Cortex of kidney (tissue), 1 donor: ENCODE measurements at places on chromosomes 4 and X.

DNA sequence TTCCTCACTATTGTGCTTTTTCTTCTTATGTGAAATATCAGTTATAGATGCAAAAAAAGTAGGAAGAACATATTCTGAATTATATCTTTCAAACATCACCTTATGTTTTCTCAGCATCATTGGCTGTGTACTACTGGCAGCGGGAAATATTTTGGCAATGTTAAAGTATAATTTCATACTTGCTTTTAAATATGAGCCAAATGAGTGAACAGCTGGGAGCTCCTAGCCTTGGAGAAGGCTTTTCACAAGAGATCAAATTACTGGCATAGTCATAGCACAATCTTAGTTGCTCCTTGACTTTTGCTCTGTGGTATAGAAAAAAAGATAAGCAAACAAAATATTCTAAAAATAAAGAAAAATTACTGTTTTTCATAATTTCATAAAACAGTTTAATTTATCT lies 1575.8 kb upstream of the PABPC4L start:
- no peak for DNase-seq

GRCh38 chr4:55314141-55314820 lies 31.8 kb upstream of the SRD5A3 start:
- DNase-seq, result no peak

DNA sequence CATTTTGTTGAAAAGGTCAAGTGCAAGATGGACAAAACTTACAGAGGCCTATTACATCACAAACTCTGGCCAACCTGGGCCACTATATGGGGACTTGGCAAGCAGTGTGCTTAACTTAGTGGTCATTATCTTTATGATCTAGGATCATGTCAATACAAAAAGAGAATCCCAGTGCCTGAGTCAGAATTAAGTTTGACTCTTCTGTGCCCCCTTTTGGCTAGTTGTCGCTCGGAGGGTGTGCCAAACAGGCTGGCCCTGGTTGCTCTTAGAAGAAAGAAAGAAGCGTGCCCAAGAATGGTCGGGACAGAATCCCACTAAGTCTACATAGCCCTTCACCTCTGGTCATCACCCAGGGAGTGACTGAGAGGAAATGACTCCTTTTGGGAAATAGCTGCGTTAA lies 100.1 kb downstream of the EIF4E start:
- DNase-seq, result no peak

DNA sequence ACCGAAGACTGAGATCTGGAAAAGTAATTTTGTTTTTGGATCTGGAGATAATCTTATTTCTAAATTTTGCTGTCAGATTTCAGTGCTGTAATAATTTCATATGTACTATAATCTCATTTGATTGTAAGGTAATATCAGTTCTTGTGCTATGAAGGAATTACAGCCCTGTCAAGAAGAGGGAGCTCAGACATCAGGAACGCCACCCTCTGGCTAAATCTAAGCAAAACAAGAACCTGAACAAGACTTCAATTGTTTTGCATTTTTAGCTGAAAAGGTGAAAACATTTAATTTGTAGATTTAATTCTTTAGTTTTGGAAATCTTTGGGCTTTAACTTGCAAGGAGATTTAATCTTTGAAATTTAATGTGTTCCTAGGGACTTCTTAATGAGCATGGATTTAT lies 525.4 kb upstream of the HS3ST1 start:
- DNase-seq, result no peak

GRCh38 chr4:2269618-2270163 lies 7.8 kb upstream of the MXD4 start:
- no peak for DNase-seq

DNA sequence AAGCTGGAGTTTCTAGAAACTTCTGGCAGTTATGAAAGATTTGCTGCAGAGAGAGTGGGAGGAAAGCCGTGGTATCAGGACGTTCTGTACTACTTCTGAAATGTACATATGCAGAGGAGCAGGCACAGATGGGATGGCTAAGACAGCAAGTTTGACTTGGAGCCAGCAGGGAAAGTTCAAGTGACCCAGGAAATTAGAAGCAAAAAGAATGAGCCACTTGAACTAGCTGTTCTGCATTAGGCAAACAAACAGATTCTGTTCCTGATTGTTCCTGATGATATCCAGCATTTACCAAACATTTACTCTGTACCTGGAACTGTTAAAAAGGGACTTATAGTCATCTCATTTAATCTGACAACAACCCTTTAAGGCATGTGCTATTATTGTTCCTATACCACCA lies 41.4 kb upstream of the CXCL13 start:
- no peak for DNase-seq

DNA sequence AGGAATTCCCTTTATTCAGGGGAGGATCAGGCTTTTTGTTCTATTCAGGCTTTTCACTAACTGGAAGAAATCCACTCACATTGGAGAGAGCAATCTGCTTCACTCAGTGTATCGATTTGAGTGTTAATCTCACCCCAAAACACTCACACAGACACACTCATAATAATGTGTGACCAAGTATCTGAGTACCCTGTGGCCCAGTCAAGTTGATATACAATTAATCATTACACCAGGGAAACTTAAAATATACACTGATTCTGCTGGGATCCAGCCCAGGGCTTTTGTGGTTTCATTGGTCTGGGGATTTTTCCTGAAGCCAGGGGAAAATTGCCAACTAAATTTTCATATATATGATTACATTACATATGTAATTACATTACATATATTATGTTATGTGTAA lies 44.0 kb upstream of the GATB start:
- DNase-seq, result no peak

GRCh38 chrX:9501362-9501761 lies 36.5 kb downstream of the TBL1X start:
- no peak for DNase-seq

- DNase-seq, result no peak
These were observed 63.1 kb upstream of the CITED1 start for GRCh38 chrX:72368796-72369195.

DNA sequence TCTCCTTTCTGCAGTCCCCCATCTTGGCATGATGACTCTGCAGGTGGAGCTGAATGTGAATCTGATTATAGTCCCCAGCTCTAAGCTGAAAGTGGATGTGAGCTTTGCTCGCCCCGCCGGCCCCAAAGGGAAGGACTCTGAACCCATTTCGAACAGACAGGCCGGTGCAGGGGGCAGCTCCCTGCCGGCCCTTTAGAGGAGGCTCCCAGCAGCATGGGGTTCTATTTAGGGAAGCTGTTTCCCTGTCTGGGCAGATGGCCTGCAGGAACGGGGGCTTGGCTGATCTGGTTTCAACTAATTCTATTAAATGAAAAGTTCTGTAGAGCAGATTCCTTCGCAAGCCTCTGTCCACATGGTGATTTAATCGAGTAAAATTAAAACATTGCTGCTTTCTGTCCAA lies 104.8 kb upstream of the MSX1 start:
- DNase-seq, result no peak

DNA sequence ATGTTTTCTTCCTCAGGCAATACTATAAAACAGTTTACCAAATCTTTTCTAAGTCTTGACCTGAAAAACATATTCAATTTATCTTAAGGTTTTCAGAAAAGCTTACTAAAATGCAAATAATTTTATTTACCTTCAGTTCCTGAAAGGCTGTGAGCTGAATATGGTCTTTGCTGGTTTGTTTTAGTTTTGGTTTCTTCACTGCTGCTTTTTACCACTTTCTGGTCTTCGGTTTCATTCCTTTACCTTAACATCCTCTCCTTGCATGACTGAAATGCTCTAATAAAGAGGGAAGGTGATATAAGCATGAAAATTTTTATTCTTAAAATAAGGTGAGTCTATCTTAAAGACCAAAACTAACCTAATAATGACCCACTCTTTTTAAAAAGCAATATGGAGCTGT lies 97.1 kb upstream of the NRK start:
- DNase-seq, result no peak

DNA sequence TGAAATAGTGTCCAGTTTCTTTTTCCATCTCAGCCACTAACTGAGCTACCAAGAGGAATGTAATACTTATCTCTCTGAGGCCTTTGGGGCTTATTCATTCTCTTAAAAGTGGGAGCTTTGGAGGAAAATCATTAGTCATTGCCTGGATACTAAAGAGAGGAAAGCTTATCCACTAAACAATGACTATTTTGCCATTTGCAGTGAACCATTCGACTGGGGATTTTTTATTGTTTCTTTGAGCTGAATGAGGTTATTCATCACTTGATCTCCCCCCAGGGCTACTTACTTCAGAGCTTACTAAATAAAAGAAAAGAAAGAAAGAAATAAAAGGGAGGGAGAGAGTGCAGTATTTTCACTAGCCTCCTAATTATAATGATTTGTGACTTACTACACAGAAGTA lies 1329.5 kb upstream of the TENM3 start:
- DNase-seq, result no peak

- DNase-seq, result no peak
These were observed at the start of gene ASMT for GRCh38 chrX:1614927-1615326. Gene ASMT (plus strand): TSS chrX:1615059. CDS start chrX:1615200, 141 bp downstream.

DNA sequence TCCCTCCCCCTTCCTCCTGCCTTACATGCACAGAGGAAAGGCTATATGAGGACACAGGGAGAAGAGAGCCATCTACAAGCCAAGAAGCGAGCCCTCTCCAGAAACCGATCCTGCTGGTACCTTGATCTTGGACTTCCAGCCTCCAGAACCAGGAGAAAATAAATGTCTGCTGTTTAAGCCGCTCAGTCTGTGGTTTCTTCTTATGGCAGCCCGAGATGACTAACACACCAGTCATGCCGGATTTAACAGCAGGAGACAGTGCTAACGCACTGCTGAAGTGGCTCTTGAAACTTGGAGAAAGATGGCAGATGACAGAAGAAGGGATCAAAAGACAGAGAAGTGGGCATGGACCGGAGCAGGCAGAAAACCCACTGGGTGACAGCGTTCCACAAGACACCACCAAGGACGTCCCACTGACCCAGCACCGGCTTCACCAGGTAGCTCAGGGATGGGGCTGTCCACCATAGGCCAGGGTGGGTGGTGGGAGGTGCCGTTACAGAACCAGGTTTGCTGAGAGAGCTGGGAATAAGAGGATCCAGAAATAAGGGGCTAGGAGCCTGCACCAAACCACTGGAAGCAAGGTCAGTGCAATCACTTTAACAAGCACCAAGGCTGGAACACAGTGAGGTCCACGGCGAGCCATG lies 6.2 kb upstream of the MAN2B2 start:
- no peak for DNase-seq

- no peak for DNase-seq
These were observed 107.5 kb upstream of the RPL34 start for GRCh38 chr4:108512615-108513505.

DNA sequence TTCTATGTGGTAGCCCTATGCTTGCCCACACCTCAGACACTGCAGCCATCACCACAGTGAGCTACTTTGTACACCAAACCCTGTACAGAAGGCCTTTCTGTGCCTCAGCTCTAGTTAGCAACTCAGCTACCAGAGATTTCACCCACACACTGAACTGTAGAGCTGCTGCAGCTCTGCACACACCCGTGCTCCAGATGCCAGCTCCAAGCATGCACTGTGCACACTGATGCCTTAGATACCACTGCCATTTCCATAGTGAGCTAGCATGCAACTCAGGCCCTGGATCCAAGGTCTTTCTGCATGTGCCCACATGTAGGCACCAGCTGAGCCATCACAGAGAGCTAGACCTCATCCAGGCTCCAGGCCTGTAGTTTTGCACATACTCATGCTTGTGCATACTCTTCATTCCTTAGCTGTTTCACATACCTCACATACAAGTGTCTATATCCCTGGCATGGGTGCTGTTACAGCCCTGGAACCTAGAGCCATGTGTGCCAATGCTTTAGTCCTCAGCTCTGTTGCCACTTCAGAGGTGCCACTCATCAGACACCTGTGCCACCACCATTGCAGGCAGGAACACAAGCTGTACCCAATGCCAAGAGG lies 423.5 kb upstream of the NDST3 start:
- DNase-seq, result no peak

DNA sequence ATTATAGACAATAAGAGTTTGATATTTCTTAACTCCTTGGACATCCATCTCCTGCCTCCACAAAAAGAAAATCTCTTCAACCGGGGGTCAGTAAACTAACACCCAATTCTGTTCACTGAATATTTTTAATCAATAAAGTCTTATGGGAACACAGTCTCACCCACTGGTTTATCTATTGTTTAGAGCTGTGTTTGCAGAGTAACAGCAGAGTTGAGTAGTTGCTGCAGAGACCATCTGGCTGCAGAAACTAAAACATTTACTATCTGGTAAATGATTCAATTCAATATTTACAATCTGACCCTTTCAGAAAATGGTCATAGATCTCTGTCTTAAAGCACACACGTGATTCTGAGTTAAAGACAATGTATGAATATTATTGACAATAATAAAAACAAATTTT lies 94.0 kb downstream of the TMA16 start:
- no peak for DNase-seq

GRCh38 chr4:99518601-99519295 lies 7.9 kb downstream of the C4orf17 start:
- no peak for DNase-seq

DNA sequence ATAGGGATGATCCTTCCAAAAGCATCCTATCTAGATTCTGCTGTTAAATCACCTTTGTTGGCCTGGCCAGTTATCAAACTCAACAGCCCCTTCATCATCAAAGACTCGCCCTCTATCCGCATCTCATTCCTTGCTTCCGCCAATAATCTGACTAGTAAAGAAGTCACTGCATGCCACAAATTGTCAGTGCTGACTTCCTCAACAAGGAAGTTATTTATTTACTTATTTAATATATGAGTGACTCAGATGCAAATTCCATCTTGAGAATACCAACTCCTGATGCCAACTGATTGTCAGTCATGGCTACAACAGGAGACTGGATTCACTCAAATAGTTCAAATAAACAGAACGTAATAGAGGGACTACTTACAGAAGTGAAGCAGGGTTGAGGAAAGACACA lies 283.8 kb downstream of the TRIML1 start:
- no peak for DNase-seq

DNA sequence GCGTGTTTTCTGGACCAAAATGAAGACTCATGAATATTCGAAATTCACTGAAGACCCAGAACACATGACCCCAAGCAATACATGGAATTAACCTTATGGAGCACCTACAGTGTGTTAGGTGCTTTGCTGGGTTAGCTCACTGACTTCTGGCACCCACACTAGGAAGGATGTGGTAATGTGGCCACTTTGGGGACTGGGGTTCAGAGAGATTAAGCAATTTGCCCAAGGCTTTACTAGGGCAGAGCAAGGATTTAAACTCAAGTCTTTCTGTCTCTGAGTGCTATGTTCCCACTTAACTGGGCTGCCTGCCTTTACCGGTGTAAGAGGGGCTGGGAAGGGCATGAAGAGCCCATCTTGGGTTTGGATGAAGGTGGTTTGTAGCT lies 162.0 kb upstream of the ATP6AP2 start:
- DNase-seq, result no peak

- no peak for DNase-seq
These were observed 65.0 kb downstream of the MAPK10 start for GRCh38 chr4:86294883-86295282.

- no peak for DNase-seq
These were observed 130.2 kb downstream of the AMELX start for GRCh38 chrX:11423362-11423818.

- no peak for DNase-seq
These were observed 404.8 kb downstream of the KLHL13 start for GRCh38 chrX:117711782-117712181.
